SJCRH30 (cell line): ENCODE measurements at places on chromosomes 5 and 9. TPM values are rescaled to one million over a fixed set of nuclear protein-coding genes. Genes with fewer than 3 reads are reported as not detected.

DNA sequence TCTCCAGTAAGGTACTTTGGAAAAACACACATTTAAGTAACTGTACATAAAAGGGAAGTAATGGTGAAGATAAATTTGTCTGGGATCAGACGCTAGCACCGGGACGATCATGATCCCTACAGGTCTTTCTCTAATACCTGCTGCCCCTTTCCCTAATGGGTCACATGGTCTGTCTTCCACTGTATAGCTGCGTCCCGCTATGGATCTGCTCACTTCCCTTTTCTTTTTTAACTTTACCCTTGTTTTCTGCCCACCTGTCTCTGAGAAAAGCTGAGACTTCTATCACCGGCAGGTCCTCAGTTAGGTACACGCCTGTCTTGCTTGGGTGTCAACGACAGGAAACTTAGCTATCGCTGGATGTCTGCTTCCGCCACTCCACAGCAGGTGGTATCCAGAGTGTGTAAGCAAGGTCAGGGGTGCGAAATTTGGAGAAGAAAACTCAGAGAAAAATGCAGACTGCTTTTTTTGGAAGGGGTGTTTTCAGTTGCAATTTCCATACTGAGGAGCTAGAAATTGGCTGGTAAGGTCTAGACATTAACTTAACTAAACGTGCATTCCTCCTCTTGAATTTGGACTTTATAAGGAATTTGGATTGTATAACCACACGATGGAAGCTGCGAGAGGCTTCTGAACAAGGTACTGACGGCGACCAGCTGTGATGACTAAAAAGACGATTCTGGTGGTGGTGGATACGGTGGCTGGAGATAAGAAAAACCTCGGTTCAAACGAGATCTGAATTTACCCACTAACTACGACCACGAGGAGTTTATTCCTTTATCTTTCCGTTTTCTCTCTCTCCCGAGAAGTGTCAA lies 1.1 kb upstream of the ICE1 start:
- H3K4me3 ChIP-seq = peak overlapping the region; percentile 88
- DNase-seq = peak; percentile 9
- peaks cover 10% of the 10 kb centered on the region for H3K4me1 ChIP-seq

DNA sequence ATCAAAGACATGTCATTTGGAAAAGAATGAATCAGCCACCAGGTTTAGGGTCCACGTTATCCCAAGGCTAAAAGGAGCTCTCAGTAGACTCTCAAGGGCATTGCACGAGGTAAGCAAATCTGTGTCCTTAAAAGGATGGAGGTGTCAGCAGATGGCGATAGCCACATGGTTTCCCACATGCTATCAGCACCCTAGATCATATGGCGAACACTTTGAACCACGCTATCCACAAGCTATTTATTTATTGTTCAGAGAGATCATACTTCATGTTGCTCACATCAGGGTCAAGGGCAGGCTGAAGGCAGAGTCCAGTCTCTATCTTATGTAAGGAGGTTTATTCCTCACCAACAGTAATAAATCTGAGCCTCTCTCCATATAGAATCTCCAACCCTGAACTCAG lies 43.7 kb downstream of the CDH6 start:
- no peaks in the 10 kb centered on the region for H3K4me1 ChIP-seq
- no peaks in the 10 kb centered on the region for H3K36me3 ChIP-seq
- no peak overlapping the region for H3K4me3 ChIP-seq
- H3K27me3 ChIP-seq = no peaks in the 10 kb centered on the region
- peak; percentile 16 for DNase-seq
- H3K27ac ChIP-seq = no peak overlapping the region

DNA sequence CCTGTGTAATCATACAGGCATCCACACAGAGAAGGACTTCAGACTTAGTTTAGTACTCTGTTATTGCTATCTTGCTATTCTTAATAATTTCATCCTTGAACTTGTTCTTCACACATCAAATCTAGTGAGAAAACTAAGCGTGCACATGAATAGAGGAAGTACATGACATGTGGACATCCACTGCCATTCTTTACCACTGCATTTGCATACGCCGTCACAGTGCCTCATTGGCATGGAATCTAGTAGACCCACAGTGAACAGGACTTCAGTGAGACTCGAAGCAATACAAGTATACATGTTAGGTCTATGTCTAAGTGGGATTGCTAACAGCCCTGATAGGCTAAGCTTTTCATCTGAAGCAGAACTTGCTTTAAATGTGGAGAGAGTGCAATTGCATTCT lies 592.1 kb downstream of the TLE4 start:
- H3K4me3 ChIP-seq = no peak overlapping the region
- no peaks in the 10 kb centered on the region; the same call in 1 of the 2 replicates for H3K4me1 ChIP-seq
- H3K27me3 ChIP-seq = no peaks in the 10 kb centered on the region; the same call in 1 of the 2 replicates
- no peak overlapping the region for H3K27ac ChIP-seq
- no peak for DNase-seq

GRCh38 chr5:156678484-156678883 lies 171.6 kb upstream of the PPP1R2B start:
- H3K27me3 ChIP-seq = no peaks in the 10 kb centered on the region
- H3K4me3 ChIP-seq = no peak overlapping the region
- no peak for DNase-seq
- no peaks in the 10 kb centered on the region for H3K36me3 ChIP-seq
- H3K27ac ChIP-seq = no peak overlapping the region

GRCh38 chr9:120926397-120926928 lies at the start of gene TRAF1:
TRAF1 (minus strand) TSS chr9:120926796; CDS start chr9:120926075, 721 bp downstream.
- no peak for DNase-seq
- H3K4me1 ChIP-seq = peaks cover 27% of the 10 kb centered on the region
- H3K27me3 ChIP-seq = no peaks in the 10 kb centered on the region
- H3K27ac ChIP-seq = no peak within 1 kb of the TSS
- no peak within 1 kb of the TSS for H3K4me3 ChIP-seq
- no peaks in the 10 kb centered on the region for H3K36me3 ChIP-seq

GRCh38 chr5:17127743-17128231 lies 89.6 kb upstream of the BASP1 start:
- no peaks in the 10 kb centered on the region for H3K36me3 ChIP-seq
- no peaks in the 10 kb centered on the region for H3K27me3 ChIP-seq
- H3K27ac ChIP-seq = no peak overlapping the region
- no peak overlapping the region for H3K4me3 ChIP-seq
- no peaks in the 10 kb centered on the region for H3K4me1 ChIP-seq
- DNase-seq = no peak

GRCh38 chr5:29983528-29984155 lies 1209.8 kb upstream of the CDH6 start:
- H3K4me3 ChIP-seq = no peak overlapping the region
- no peaks in the 10 kb centered on the region for H3K36me3 ChIP-seq
- no peaks in the 10 kb centered on the region for H3K4me1 ChIP-seq
- no peak for DNase-seq
- H3K27ac ChIP-seq = no peak overlapping the region

- DNase-seq = no peak
- H3K27ac ChIP-seq = no peak overlapping the region
- no peaks in the 10 kb centered on the region for H3K36me3 ChIP-seq
- H3K27me3 ChIP-seq = no peaks in the 10 kb centered on the region
- H3K4me1 ChIP-seq = peaks cover 10% of the 10 kb centered on the region
Observed at GRCh38 chr5:171524466-171524865, 105.0 kb downstream of the FGF18 start.

GRCh38 chr9:137070906-137071275 lies 534 bp upstream of the SAPCD2 start:
- H3K27me3 ChIP-seq = no peaks in the 10 kb centered on the region
- peaks cover 11% of the 10 kb centered on the region for H3K4me1 ChIP-seq
- H3K36me3 ChIP-seq = no peaks in the 10 kb centered on the region
- H3K27ac ChIP-seq = peak overlapping the region; percentile 45
- DNase-seq = peak; percentile 91

DNA sequence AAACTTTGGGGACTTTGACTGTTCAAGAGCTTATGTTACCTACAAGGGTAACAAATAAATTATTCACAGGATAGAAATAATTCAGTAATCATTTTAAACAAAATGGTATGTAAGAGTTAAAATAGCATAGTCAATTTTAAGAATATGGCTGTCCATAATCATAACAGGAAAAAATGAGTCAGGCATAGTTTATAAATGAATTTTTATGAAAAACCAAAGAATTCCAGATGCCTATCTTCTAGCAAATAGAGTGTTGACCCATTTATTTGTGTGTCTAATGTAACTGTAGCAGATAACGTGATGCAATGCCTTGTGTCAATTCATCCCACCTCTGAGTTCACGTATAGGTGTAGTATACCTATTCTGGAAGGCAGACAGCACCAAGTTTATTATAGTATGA lies 169.7 kb upstream of the CDH9 start:
- H3K27me3 ChIP-seq = no peaks in the 10 kb centered on the region
- H3K36me3 ChIP-seq = no peaks in the 10 kb centered on the region
- H3K4me3 ChIP-seq = no peak overlapping the region
- no peaks in the 10 kb centered on the region for H3K4me1 ChIP-seq
- no peak overlapping the region for H3K27ac ChIP-seq

DNA sequence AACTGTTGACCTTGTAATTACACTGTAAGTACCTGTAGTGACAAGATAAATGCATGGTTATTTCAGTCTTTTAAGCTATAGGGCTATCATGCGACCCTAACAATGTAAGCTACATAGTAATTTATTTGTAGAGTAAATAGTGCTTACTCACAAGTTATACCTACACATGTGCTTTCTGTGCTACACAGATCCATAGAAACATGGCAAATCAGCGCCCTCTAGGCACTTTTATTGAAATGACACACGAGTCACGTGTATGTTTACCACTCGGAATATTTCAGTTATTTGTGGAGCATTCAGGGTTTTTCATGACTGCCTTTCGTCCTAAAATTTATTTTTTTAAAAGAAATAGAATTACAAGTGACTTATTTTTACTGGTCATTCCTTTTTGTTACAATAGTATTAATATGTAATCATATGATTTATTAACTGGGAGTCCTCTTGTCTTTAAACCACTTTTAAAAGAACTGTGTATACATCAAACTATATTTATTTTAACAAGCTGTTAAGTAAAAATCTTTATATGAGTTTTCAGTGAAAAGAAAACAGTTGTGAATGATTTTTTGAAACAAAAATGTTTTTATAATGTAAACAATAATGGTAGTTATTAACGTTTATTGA lies 1242.3 kb upstream of the WWC1 start:
- no peak overlapping the region for H3K4me3 ChIP-seq
- H3K27ac ChIP-seq = no peak overlapping the region
- 0 out of 2 replicates have a peak, but pooled peaks cover 2% of the 10 kb centered on the region for H3K4me1 ChIP-seq
- peak; percentile 55 for DNase-seq
- H3K27me3 ChIP-seq = no peaks in the 10 kb centered on the region

- no peaks in the 10 kb centered on the region for H3K36me3 ChIP-seq
- no peaks in the 10 kb centered on the region for H3K27me3 ChIP-seq
- H3K4me3 ChIP-seq = no peak overlapping the region
- peak; percentile 20 for DNase-seq
- peak overlapping the region; percentile 10; the same call in 1 of the 2 replicates for H3K27ac ChIP-seq
Observed at GRCh38 chr5:3194271-3194670, 401.4 kb upstream of the IRX1 start.

GRCh38 chr9:101235105-101235866 lies 149.5 kb downstream of the BAAT start:
- no peak overlapping the region for H3K4me3 ChIP-seq
- no peaks in the 10 kb centered on the region for H3K4me1 ChIP-seq
- H3K36me3 ChIP-seq = no peaks in the 10 kb centered on the region
- peak; percentile 64 for DNase-seq
- H3K27me3 ChIP-seq = no peaks in the 10 kb centered on the region

- H3K27me3 ChIP-seq = no peaks in the 10 kb centered on the region
- no peak overlapping the region for H3K4me3 ChIP-seq
- H3K27ac ChIP-seq = no peak overlapping the region
- H3K4me1 ChIP-seq = peaks cover 18% of the 10 kb centered on the region
- H3K36me3 ChIP-seq = no peaks in the 10 kb centered on the region
Observed at GRCh38 chr9:131379056-131379455, 14.8 kb upstream of the PRRC2B start.

Gene CDH10
- not detected in 2 replicates for total RNA-seq

Gene CTXN3
- not detected in 2 replicates for total RNA-seq

Gene PCDHB9
- 4.9 and 5.1 TPM in 2 replicates for total RNA-seq

Gene WNK2
- not detected in 2 replicates for total RNA-seq

Gene CDC26
- 76.2 and 82.6 TPM in 2 replicates for total RNA-seq

Gene TMC1
- total RNA-seq = not detected in 2 replicates

Gene PCDHGC3
- total RNA-seq = 105 and 109 TPM in 2 replicates

Gene ERP44
- 30.3 and 31.1 TPM in 2 replicates for total RNA-seq

Gene SAXO1
- not detected in 2 replicates for total RNA-seq

Gene ARAP3
- 5.8 and 6.2 TPM in 2 replicates for total RNA-seq

Gene ZFP62
- 31.5 and 43.1 TPM in 2 replicates for total RNA-seq

Gene CCNO
- 0.35 and 0.43 TPM in 2 replicates for total RNA-seq

Gene CSF1R
- total RNA-seq = 0.06 and 0.13 TPM in 2 replicates
